Natural killer cell (primary cell): ENCODE measurements at places on chromosomes 11 and 22.

DNA sequence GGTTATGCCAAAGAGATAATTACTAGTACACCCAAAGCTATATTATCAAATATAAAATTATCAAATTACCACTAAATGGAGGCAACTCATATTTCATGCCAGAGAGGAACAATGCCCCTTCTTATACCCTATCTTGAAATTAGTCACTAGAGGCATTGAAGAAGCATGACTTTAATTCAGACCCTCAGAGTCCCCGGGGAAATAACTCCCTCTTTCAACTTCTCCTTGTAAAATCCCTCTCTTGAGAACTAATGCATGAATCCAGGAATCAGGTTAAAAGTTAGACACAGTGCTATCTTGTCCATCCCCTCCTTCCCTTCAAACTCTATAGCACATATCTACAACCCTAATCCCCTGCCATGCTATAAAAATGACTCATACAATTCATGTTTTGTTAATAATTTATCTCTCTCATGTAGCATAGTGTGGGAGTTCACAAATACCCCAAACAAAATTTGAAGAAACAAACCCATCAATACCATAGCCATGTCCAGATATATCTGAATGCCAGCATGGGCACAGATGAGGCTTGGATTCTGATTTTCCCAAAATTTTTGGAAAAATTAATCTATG is 665.4 kb downstream of the KCNA4 start:
- H3K36me3 ChIP-seq = no peaks in the 10 kb centered on the region
- H3K4me3 ChIP-seq = no peak overlapping the region
- DNase-seq = no peak
- H3K27me3 ChIP-seq = no peaks in the 10 kb centered on the region
- H3K27ac ChIP-seq = no peak overlapping the region
- no peaks in the 10 kb centered on the region for H3K4me1 ChIP-seq

DNA sequence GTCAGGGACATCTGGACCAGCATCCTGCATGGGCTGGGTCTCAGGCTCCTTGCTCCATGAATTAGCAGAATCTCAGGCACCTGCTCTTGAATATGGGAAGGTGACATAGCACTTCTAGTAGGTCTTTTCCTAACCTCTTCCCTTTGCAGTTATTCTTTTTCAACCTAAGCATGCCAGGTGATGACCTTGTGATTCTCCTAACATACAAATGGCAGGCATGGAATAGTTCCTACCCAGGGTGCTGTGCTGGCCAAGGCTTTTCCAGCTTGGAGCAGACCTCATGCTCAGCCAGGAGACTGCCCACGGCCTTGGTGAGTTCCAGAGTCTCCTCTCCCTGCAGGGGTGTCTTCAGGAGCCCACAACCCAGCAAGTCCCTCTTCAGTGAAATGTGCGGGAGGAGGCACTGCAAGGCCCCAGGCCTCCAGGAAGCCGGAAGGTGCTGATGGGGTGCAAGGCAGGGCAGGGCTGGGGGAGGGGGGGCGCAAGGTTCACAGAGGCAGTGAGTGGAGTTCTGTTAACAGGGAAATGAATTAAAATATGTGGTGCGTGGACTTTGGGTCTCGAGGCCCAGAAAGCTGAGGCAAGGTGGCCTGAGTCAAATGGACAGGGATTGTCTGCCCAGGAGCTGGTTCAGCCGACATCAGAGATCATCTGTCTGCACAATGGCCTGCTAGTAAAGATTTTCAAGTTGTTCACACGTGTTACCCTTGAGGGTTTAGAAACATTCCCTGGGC is 75.9 kb upstream of the SEPTIN5 start:
- H3K36me3 ChIP-seq = no peaks in the 10 kb centered on the region
- no peak for DNase-seq
- no peak overlapping the region for H3K4me3 ChIP-seq

DNA sequence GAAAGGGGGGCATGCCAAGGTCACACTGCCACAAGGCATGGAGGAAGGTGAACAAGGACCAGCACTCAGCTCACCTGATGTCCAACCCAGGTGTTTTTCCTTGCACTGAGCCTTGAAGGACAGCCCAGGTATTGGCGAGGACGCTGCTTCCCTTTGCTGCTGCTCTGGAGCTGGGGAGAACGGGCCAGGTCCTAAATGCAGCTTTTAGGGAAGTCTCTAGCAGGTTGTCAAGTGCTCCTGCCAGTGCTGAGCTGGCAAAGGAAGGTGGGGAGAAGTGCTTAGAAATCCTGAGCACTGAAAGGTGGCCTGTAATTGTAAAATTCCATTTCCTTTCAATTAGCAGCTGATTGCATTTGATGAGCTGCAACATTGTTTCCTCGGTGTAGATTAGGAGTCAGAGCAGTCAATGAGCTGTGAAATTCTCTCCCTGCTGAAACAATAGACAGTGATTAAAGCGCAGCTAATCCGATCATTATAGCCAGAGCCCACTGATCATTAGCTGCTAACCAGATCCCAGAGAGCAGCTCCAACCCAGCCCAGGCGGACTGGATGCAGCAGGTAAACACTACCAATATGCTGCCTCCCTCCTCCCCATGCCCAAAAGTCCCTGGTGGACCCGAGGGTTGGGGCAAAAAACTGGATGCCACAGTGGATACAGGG is 507.6 kb downstream of the INSC start:
- no peaks in the 10 kb centered on the region for H3K36me3 ChIP-seq
- H3K27ac ChIP-seq = no peak overlapping the region
- H3K4me1 ChIP-seq = no peaks in the 10 kb centered on the region
- no peaks in the 10 kb centered on the region for H3K27me3 ChIP-seq
- no peak for DNase-seq

DNA sequence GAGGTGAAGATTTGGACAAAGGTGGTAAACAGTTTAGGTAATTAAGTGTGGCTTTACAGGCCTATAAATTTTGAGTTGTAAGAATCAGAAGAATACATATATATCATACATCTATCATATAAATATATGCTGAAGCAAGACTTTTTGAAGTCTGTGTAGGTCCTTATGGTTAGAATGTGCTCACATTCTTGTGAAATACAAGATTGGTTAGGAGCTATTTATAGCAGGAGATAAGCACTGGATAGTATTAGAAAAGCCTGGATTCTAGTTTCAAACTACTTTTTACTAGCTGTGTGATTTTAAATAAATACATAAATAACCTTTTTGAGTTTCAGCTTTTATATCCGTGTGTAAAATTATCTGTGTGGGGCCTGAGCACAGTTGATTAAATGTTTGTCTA is 42.3 kb downstream of the ANKRD42 start:
- H3K4me1 ChIP-seq = no peaks in the 10 kb centered on the region
- H3K27me3 ChIP-seq = no peaks in the 10 kb centered on the region
- H3K36me3 ChIP-seq = no peaks in the 10 kb centered on the region
- no peak for DNase-seq

- DNase-seq = no peak
- H3K27ac ChIP-seq = no peak overlapping the region
- no peaks in the 10 kb centered on the region for H3K27me3 ChIP-seq
- H3K4me1 ChIP-seq = no peaks in the 10 kb centered on the region
Observed at GRCh38 chr11:86574493-86575207, 97.8 kb downstream of the ME3 start.

GRCh38 chr11:83583757-83584366 is 297.7 kb upstream of the CCDC90B start:
- H3K27me3 ChIP-seq = no peaks in the 10 kb centered on the region
- no peaks in the 10 kb centered on the region for H3K4me1 ChIP-seq
- H3K36me3 ChIP-seq = no peaks in the 10 kb centered on the region
- no peak overlapping the region for H3K4me3 ChIP-seq
- DNase-seq = no peak
- no peak overlapping the region for H3K27ac ChIP-seq

DNA sequence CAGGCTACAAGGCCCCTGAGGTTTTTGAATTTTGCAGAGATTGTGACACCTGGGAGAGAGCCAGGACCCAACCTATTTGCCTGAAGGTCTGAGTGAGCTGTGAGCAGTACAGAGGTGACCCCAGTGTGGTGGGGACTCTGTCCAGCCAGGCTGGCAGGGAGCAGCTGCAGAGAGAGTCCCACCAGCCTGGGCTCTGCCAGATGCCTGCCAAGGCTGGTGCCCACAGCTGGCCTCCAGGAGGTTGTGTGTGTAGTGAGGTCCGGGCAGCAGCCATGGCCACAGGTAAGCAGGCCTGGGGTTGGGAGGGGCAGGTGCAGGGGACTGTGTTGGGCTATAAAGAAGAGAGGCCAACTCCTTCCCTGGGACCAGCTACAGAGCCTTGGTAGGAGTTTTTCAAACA is 144.8 kb downstream of the CRYBB2 start:
- H3K27me3 ChIP-seq = no peaks in the 10 kb centered on the region
- peaks cover 5% of the 10 kb centered on the region for H3K4me1 ChIP-seq
- no peak overlapping the region for H3K27ac ChIP-seq
- no peak overlapping the region for H3K4me3 ChIP-seq

- peaks cover 3% of the 10 kb centered on the region for H3K36me3 ChIP-seq
- no peak overlapping the region for H3K27ac ChIP-seq
- H3K27me3 ChIP-seq = no peaks in the 10 kb centered on the region
- DNase-seq = no peak
- no peak overlapping the region for H3K4me3 ChIP-seq
Observed at GRCh38 chr22:46176508-46177003, 26.2 kb downstream of the PPARA start.

DNA sequence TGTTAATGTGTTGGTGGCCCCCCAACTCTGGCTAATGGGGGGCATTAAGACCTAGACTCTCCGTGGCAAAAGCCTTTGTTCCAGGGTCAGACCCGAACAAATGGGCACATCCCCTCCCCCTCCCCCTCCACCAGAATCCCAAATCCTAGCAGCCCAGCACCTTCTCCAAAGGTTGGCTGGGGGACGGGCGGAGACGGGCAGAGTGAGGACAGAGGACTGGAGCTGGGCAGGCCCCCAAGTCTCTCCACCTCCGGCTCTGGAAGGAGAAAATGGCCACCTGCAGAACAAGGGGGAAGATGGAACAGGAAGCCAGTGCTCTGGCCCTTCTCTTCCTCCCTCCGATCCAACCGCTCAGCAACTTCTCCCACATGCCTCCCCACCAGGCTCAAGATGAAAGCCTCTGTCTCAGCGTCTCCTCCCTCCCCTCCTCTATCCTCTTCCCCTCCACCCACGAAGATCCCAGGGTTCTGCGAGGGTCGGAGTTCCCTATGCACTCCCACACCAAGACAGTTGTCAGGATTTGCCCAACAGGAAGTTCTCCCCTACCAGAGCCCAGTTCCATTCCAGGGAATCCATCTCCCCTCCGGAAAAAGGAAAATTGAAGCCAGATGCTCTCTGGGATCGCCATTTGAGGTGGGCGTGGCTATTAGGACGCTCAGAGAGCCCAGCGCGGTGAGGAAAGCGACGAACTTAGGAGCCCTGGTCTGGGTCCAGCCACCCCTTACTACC is 20.1 kb downstream of the ADA2 start:
- no peak overlapping the region for H3K27ac ChIP-seq
- H3K4me3 ChIP-seq = no peak overlapping the region

DNA sequence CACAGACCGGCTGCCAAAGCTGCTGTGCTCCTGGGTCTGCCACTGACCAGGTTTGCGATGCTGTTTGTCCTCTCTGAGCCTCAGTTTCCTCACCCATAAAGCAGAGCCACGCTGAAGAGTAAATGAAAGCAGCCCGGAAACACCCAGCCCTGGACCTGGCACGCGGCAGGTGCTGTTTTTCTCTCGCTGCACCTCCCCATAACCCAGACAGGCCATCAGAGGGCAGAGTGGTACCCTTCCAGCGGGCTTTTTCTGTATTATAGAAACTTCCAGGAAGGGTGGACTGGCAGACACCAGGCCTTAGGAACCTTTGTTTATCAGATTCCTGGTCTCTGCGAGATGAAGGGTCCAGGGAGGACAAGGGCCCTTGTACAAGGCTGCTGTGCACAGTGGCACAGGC is 17.9 kb upstream of the FGF19 start:
- H3K27me3 ChIP-seq = peaks cover 14% of the 10 kb centered on the region
- H3K36me3 ChIP-seq = no peaks in the 10 kb centered on the region
- H3K27ac ChIP-seq = no peak overlapping the region

DNA sequence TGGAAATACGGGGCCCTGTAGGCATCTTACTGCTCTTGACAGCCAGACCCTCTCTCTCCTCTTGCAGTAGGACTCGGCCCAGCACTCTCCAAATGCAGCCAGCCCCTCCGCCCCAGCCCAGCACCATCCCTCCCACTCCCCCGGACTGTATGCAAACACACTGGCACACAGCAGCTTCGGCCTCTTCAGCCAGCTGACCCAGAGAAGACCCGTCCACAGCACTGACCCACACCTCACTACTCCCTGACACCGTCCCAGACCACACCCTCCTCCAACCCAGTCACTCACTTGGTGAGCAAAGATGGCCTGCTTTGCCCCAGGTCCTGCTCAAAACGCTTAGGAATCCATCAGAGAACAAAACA is 164.6 kb downstream of the IGLL1 start:
- no peak overlapping the region for H3K4me3 ChIP-seq
- DNase-seq = no peak
- H3K27me3 ChIP-seq = no peaks in the 10 kb centered on the region
- no peaks in the 10 kb centered on the region for H3K36me3 ChIP-seq
- no peaks in the 10 kb centered on the region for H3K4me1 ChIP-seq

- H3K4me1 ChIP-seq = peaks cover 9% of the 10 kb centered on the region
- no peaks in the 10 kb centered on the region for H3K27me3 ChIP-seq
- no peak overlapping the region for H3K27ac ChIP-seq
- DNase-seq = peak; percentile 32
Observed at GRCh38 chr11:60872961-60873524, 5.7 kb downstream of the ZP1 start.

DNA sequence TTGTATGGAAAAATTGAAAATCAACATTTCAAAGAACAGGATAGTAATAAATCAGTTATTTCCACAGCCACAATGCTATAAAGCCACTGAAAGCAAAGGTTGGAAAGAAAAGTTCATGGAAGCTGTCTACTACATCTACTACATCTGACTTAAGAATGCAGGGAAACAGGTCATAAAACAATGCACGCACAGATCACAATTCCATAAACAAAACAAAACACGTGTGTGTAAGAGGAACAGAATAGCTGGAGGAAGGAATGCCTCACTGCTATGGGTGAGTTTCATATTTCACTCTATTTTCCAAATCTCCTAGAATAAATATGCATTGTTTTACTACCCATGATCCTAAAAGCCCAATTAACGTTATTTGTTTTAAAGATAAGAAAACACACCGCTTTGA is 66.3 kb downstream of the NCAPD3 start:
- no peak overlapping the region for H3K4me3 ChIP-seq
- no peak overlapping the region for H3K27ac ChIP-seq
- H3K4me1 ChIP-seq = no peaks in the 10 kb centered on the region
- DNase-seq = no peak
- H3K27me3 ChIP-seq = no peaks in the 10 kb centered on the region
- peaks cover 71% of the 10 kb centered on the region for H3K36me3 ChIP-seq
